ENCODE measurements at places on chromosomes 11 and 22.

DNA sequence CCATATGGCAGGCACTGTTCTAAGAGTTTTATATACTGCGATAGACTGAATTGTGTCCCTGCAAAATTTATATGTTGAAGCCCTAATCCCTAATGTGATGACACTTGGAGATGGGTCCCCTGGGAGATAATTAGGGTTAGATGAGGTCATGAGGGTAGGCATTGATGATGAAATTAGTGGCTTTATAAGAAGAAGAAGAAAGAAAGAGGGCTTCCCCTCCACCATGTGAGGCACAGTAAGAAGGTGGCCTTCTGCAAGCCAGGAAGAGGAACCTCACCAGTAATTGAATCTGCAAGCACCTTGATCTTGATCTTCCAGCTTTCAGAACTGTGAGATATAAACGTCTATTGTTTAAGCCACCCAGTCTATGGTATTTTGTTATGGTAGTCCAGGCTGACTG, 46.6 kb upstream of the TENM4 start:
- no peak for DNase-seq

- DNase-seq, result no peak
These were observed 2.0 kb upstream of the JAML start for GRCh38 chr11:118226781-118227180.

- DNase-seq, result no peak
These were observed 313.5 kb downstream of the BLID start for GRCh38 chr11:121802542-121802941.

- no peak for DNase-seq
These were observed 58.5 kb upstream of the SESN3 start for GRCh38 chr11:95289378-95290101.

DNA sequence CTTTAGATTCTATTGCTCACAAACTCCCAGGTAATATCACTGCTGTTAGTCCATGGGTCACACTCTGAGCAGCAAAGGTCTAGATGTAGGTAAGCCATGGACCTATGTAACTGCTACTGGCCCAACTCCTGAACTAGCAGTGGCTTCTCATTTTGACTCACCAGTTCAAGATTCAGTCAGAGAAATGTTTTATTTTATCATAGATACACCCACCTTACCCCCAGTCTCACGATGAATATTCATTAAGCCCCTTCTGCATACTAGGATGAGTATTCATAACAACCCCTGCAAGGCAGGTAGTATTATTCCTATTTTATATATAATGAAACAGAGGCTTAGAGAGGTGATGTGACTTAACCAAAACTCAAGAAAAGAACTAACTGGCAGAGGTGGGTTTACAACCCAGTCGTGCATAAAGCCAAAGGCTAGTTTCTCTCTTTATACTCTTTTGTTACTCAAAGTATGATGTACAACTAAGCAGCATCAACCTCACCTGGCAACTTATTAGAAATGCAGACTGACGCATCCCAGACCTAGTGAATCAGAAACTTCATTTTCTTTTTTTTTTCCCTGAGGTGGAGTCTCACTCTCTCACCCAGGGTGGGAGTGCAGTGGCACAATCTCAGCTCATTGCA, 957.6 kb upstream of the CCDC90B start:
- DNase-seq, result no peak

- peak; percentile 33 for DNase-seq
These were observed 731 bp downstream of the GSTP1 start for GRCh38 chr11:67584205-67584880.

- DNase-seq, result no peak
These were observed 5.3 kb downstream of the KCNQ1OT1 start for GRCh38 chr11:2694495-2694894.

GRCh38 chr11:69942333-69942820, 123.2 kb upstream of the FGF3 start:
- no peak for DNase-seq

GRCh38 chr22:50731811-50732624, 6.0 kb upstream of the ACR start:
- DNase-seq, result no peak

DNA sequence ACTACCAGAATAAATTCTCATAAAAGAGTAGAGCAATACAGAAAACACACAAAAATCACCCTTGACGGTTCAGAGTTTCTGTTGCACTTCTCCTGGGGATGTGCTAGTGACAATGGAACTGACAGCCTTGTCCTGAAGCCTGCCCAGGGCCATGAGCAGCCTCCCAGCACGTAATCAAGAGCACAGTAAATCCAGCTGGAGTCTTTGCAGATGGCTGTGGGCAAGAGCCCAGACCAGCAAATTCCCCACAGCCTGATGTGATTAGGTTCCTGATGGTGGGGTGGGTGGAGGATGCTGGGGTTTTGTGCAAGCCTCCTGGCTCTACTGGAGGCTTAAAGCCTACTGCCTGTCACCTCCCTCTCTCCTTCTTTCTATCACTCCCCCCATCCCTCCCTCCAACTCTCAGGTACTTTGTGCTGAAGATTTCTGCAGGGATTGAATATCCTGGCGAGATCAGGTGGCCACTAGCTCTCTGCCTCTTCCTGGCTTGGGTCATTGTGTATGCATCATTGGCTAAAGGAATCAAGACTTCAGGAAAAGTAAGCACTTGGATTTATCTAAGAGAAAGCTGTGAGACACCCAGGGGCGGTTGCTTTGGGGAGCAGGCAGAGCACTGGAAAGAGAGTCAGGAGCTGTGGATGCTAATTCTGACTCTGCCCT, 18.1 kb downstream of the SLC6A5 start:
- no peak for DNase-seq

GRCh38 chr11:120178561-120179056, 32.2 kb upstream of the OAF start:
- DNase-seq, result no peak

- peak; percentile 63 for DNase-seq
These were observed at the start of gene NAALAD2 for GRCh38 chr11:90134478-90135003. Gene NAALAD2 (plus strand): TSS chr11:90134663. CDS start chr11:90134759, 96 bp downstream.

DNA sequence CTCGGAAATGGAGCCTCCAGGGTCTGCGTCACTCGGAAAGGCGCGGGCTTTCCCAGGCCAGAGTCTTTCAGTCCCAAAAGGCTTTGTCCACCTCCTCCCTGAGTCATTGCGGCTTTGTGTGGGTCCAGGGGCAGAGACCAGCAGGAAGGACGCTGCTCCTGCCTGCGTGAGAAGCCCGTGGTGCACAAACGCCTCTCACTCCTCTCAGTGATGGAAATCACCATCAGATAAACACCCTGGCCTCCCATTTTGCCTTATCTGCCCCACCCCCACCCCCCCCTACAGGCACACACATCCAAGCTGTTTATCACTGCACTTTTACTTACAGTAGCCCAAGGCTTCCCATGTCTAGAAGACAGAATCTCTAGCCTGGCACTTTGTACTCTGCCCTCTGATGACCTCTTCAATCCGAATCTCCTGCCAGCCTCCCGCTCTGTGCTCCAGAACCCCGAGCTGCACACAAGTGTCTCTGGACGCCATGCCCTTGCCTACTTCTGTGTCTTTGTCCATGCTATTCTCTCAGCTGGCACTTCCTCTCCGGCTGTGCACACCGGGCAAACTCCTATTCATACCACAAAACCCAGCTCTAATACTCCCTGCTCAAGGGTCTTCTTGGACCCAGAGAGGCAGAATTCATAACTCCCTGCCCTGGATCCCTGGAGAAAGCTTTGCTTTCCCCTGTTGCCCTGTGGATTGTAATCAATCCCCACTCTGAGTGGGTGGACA, 954.6 kb downstream of the TBC1D22A start:
- DNase-seq, result no peak

DNA sequence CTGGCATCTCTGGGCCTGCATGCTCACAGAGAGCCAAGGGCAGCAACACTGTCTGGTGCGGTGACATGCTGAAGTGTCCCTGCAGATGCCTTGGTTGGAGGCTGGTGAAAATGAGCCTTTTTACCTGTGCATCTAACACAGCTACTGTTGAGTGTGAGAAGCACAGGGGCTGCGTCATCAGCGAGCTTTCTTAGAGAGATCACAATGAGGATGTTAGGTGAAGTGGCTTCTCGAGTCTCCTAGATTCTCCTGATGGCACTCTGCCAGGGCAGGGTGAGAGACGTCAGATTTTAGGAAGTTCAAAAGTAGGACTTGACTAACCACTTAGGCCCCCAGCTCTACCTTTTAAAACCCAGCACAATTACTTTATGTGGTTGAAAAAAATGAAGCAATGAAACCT, 3.6 kb upstream of the SLC15A3 start:
- DNase-seq, result no peak

DNA sequence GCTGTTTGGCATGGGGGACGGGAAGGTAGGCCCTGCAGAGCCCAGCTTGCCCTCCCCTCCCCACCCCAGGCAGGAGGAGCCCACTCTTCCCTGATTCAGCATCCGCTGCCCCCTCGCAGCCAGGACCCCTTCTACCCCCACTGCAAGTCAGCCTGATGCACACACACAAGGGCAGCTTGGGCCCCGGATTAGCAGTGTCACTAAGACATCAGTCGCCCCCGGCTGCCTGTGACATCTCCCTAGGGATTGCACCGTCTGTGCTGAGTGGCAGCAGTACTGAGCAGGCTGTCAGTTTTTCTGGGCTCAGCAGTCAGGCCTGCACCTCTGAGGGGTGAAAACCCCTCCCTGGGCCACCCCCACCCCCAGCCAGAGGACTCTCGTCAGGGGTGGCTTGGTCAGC, 30.4 kb upstream of the SYT7 start:
- DNase-seq, result no peak

DNA sequence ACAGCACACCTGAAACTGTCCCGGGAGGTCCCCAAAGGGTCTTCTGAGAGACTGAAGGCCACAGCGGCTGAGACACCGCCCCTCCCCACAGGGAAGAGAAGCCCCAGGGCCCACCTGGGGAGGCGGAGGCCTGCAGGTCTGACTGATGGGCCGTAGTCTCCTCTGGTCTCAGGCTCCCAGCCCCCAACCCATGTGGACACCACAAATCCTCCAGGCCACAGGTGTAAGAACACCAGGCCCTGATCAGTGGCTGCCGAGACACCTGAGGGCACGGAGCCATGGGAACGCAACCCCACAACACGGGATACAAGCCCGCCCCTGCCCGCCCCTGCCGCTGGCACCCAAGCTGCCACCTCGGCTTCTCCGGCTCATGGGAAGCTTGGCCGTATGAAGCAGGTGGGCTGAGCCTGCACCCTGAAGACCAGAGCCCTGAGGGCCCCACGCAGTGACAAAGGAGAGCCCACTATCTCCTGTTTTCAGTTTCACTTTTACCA, 46.3 kb downstream of the BRD1 start:
- DNase-seq, result no peak

DNA sequence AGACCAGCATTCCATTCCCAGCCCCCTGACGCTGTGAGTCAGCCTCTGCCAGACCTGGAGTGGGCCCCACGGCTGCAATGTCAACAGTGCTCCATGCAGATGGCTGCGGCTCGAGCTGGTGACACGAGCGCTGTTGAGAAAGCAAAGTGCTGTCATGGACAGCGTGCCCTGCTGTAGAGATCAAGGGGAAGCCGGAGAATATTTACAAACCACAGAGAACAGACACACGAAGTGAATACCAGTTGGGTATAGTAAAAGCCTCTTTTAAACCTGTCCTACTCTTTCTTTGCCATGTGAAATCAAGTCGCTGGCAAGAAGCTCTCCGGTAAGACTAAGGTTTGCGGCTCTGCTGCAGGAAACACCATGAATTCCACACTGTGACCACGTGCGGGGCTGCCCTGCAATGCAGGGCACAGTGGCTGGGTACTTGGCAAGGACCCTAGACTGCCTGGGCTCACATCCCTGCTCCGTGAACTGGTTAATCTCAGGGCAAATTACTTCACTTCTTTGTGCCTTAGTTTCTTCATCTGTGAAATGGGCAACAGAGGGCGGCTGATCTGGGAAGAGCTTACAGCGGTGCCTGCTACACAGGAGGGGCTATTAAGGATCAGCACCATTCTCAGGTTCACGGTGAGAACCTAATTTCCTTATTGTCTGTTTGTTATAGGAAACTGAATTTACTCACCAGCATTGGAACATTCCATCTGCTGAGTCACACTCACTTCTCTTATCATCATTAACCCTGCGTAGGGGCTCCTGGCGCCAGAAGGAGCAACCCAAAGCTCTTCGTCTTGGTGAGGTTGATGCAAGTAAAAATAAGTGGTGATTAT, 27.8 kb upstream of the ELFN2 start:
- DNase-seq, result no peak

DNA sequence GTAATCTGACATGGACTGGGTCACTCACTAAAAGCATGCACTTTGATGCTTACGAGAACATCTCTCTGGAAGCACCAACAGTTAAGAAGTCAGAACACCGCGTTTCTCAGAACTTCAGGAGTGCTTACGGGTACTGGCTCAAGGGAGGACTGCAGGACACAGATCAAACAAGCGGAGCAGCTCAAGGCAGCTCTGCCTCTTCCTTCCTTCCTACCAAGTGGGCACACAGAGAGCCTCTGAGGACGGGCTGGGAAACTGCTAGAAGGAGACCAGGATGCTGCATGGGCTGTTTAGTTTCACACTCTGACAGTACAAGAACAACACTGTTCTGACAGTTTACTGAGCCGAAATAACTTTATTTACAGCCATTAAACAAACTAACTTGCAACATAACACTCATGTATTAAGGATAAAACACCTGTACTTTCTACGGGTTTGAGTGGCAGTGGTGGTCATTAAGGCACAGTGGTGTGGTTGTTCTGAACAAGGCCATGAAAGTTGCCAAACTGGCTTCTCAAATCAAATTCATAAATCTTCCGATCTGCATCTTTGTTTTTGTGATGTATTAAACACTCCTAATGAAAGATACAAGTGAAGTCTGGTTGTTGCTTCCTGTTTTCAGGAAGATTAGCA, 37.5 kb downstream of the ARFGAP3 start:
- no peak for DNase-seq

DNA sequence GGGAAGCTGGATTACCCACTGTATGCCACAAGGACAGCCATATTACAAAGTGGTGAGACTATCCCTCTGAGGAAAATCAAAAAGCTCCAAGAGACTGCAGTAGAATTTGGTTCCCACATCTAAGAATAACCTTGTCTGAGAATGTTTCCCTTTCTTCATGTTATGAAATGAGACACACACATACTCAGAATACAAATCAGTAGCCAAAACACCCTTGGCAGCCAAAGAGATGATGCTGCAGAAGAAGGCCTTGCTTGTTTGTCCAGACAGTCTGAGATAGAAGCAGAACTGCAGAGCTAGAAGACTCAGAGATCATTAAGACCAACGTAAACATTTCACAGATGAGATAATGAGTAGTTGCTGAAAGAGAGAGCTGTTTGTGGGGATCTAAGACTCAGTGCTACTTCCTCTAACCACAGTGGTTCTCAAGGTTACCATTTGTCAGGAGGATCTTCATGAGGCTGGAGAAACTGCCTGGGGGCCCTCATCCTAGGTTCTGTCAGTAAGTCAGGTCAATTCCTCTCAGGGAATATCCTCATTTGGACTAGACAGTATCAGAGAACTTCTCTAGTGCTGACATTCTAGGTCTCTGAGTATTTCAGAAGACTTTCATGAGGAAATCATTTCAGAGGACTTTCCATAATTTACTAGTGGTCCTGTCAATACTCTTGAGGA, 38.9 kb downstream of the RELT start:
- DNase-seq, result no peak

GRCh38 chr11:849104-849824, 6.6 kb downstream of the TSPAN4 start:
- DNase-seq, result peak; percentile 71

GRCh38 chr11:20374741-20375300, 11.3 kb downstream of the HTATIP2 start:
- DNase-seq, result no peak

GRCh38 chr22:35065796-35066218, at the start of gene ISX:
Gene ISX (plus strand): TSS chr22:35066158. CDS start chr22:35067088, 930 bp downstream.
- DNase-seq, result no peak
